ENCODE measurements at places on chromosomes 6 and 20.

DNA sequence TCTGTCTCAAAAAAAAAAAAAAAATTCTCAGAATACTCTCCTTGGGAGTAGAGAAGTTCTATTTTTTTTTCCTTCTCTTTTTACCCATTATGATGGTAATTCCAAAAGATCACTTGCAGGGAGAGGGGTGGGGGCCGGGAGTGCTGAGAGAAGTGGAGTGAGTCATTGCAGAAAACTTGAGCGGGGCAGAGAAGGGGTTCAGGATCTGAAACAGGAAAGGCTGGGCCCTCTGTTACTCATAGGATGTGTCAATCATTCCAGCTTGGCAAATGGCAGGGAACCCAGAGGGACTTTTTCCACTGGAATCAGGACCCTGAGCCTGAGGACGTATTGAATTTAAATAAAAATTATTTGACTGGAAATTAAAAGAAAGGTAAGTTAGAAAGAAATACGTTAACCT lies 111.4 kb upstream of the ARMC2 start:
- no peak for DNase-seq

- DNase-seq: no peak
Measured at GRCh38 chr6:143465546-143465945, 14.9 kb downstream of the PEX3 start.

DNA sequence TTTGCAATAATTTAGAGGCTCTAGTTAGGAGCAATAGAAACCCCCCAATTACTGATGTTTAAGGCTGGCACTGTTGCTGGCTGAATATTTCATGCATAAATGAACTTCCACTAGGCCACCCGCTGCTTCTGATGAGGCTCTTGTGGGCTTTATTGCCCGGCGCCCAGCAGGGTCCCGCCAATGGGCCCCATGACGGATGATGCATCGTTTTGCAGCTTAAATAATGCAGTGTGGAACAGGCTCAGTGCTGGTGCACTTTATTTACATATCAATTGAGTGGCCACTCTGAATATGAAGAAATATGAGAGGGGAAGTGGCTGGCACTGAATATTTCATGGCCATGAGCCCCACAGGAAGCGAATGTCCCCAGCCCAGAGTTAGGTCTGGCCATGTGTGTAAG lies 155.3 kb upstream of the MAFB start:
- DNase-seq: no peak

GRCh38 chr20:598133-598850 lies 11.8 kb downstream of the TCF15 start:
- DNase-seq: no peak

DNA sequence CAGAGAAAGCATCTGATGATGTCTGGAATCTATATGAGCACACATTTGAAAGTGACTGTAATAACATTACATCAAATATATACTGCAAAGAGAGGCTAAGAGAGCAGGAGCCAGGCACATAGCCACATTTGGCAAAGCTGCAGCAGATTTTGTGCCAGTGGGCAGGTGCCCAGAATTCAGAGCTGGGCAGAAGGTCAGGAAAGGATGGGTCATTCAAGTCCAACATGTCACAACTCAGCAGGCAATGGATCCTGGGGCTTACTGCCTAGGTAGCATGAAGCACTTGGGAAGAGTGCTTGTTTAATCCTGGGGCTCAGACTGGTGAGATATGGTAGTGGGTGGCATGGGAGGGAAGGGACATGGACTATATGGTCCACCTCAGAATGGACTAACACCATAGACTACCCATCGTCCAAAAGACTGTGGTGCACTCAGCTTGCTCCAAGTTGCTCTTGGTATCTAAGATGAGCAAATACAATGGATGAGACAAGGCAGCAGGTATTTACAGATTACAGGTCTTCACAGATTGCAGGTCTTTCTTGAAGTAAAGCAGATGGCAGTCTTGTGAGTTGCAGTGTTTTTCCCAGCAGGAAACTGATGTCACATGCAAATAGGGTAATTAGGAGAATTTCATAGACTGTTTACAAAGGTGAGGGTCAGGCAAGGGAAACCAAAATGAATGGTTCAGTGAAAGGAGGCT lies 31.2 kb upstream of the SHLD1 start:
- DNase-seq: no peak

GRCh38 chr6:109304284-109305015 lies 77.8 kb downstream of the CD164 start:
- DNase-seq: no peak

- no peak for DNase-seq
Measured at GRCh38 chr20:61941721-61942405, 123.8 kb downstream of the TAF4 start.

DNA sequence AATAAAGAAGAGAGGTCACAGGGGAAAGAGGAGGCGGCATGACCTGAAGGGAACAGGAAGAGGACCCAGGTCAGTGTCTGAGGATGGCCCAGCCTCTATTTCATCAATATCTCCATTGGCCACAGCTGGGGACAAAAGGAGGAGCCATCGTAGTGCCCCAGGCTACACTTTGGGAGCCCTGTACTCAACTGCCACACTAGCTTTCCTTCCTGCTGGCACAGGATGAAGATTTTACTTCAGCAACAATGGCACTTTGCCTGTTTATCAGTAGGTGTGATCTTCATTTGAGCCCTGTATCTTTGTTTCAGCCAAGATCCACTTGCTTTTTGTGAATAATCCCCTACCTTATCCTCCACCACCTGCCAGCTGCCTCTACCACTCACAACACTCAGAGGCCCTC lies 35.4 kb upstream of the RCAN2 start:
- no peak for DNase-seq

DNA sequence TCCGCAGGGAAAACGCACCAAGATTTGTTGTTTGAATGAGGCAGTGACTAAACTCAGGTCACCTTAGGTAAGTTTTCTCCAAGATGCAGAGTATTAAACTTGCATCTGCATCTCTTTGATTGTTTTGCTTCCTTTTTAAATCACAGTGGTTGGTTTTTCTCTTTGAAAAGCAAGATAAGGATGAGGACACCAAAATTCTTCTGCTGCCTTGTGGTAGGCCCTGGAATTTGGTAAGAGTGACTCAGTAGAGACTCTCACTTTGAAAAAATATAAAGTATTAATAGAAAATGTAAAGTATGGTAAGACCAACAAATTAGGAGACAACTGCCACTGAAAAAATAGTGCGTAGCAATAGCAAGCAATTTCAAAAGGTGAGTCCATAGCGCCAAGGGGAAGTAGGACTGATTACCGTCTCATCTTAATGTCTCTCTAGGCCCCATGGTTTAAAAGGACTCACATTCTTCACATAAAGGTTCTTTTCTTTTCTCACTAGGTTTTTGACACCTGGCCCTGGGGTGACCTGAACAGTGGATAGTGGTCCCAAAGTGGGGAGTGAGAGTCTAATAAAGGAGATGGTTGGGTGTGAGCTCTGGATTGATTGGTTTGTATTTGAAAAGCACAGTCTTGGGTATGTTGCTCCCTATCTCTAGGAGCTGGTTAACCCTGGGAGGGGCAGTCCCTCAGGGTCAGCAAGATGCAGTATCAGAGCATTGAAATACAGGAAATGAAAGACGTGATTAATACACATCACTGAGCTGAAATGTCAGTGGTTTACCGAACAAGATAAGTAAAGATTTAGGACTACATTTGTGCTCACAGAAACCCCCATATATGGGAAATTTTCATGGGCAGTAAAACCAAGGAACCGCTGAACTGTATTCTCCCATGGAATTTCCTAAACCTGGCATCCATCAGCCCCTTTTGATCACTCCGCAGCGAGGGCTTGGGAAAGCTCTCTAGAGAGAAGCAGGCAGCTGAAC lies 221.2 kb downstream of the SLC24A3 start:
- DNase-seq: no peak

DNA sequence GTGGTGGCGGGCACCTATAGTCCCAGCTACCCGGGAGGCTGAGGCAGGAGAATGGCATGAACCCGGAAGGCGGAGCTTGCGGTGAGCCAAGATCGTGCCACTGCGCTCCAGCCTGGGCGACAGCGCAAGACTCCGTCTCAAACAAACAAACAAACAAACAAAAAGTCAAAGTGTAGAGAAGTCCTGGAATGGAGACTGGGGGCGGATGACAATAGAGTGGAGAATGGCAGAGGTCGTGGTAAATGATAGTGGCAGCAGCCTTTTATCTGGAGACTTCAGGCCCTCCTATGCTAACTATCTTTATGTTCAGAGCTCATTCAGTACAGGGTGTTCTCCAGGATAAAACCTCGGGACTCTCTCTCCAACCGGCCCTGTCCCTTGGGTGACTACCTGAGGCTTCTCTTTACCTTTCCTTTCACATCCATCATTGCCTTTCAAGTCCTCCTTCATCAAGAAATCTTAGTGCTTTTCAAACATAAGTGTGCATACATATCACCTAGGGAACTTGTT lies 1.4 kb upstream of the FKBPL start:
- DNase-seq: no peak

GRCh38 chr6:22921828-22922227 lies 352.5 kb downstream of the HDGFL1 start:
- no peak for DNase-seq

- no peak for DNase-seq
Measured at GRCh38 chr20:3068986-3069900, 2.2 kb upstream of the OXT start.

DNA sequence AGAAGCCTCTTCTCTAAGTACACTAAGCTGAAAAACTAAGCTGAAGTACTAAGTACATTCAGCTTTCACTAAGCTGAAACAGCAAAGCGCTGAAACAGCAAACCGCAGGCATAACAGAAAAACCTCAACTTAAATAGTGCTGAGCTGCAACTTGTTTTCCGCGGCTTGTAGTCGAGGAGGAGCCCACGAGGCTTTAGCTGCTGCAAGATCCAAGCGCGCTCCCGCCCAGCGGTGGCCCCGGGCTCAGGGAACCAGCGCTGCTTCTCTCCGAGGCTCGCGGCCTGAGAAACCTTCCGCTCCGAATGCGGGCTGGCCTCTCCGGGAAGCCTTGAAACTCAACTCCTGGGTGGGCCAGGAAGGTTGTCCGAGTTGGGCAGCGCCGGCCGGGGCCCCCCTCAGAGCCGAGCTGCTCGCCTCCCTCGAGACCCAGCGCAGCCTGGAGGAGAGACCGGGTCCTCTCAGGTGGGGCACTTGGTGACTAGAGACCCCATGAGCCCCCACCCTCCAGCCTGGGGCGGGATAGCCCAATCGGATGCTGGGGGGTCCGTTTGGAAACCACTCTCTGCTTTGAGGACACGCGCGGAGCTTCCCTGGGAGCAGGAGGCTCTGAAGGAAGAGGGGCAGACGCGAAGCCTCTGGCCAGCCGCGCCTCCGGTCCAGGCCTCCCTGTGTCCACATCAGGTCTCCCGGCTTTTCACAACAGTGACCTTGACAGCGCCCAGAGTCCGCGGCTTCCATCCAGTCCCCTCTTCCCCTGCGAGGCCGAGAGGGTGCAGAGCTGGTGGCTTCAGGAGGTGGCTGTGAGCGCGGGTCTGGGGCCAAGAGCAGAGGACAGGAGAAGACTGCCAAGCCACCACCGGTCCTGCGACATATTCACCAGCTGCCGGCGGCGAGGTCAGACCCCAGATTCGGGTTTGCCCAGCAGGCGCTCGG lies 38.1 kb upstream of the HLA-E start:
- DNase-seq: peak; percentile 53

DNA sequence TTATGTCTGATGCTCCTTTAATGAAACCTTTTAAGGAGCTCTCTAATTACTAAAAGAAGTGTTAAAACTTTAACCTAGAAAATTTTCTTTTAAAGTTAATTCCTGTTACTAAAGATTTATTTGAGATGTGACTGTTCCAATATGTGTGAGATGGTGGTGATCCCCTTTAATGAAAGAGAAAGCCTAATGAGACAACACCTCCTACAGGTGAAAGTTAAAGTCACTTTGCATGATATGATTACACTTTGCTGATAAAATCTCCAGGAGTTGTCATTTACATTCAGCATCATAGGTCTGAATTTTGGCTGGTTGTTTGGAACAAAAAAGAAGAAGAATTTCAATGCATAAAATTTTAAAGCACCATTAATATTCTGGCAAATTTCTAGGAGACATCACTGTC lies 307.4 kb downstream of the TRDN start:
- no peak for DNase-seq

GRCh38 chr20:32278199-32278643 lies 770 bp downstream of the KIF3B start:
- no peak for DNase-seq

DNA sequence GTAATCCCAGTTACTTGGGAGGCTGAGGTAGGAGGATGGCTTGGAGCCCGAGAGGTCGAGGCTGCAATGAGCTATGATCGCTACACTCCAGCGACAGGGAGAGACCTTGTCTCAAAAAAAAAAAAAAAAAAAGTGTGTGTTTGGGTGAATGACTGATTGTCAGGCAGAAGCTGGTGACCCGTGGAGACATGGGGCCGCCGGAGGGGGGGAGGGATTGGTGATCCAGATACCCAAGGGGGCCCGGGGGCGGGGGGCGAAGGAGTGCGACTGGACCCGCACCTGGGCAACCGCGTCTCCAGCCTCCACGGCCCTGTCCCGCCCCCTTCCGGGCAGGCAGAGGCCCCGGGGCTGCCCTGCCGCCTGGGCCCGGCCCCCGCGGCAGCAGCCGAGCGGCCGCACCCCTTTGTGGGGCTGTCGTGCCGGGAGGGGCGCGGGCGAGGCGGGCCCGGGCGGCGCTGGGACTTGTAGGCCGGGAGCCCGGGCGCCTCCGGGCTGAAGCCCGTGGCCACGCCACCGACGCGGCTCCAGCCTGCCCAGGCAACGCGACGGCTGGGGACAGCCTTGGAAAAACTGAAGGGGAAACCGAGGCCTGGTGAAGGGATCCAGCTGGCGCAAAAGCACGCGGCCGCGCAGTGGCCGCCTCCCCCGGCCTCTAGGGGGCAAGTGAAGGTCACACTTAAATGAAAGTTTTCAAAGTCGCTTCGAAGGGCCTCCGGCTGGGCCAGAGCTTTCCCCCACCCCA lies 2.1 kb upstream of the RBM38 start:
- peak; percentile 62 for DNase-seq

Measured in T-helper 1 cell (primary cell).